ENCODE measurements at places on chromosomes 4 and X.

- no peak for DNase-seq
Observed at GRCh38 chr4:53576676-53577372, 14.5 kb downstream of the LNX1 start.

- no peak for DNase-seq
Observed at GRCh38 chr4:87698394-87698793, 48.3 kb downstream of the DMP1 start.

- no peak for DNase-seq
Observed at GRCh38 chr4:93183576-93183975, 645.0 kb upstream of the ATOH1 start.

DNA sequence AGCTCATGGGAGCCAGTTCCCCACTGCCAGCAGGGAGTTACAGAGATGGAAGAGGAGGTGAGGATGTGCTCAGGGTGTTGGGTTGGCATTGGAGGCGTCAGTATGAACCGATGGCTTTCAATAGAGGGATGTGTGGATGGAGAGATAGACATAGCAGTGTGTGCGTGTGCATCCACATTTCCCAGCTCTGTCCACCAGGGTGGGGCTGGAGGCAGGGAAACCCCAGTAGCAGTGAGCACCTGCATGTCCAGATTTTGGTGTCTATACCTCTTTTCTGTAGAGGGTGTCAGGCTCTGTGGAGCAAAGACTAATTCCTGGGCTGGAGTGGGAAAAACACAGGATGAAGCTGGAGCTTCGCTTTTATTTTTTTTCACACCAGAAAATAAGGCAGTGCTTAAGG is 37.2 kb upstream of the HGFAC start:
- DNase-seq: no peak

GRCh38 chr4:95504501-95504900 is 44.3 kb downstream of the UNC5C start:
- no peak for DNase-seq

GRCh38 chr4:184680698-184681097 is 31.2 kb downstream of the PRIMPOL start:
- DNase-seq: no peak

DNA sequence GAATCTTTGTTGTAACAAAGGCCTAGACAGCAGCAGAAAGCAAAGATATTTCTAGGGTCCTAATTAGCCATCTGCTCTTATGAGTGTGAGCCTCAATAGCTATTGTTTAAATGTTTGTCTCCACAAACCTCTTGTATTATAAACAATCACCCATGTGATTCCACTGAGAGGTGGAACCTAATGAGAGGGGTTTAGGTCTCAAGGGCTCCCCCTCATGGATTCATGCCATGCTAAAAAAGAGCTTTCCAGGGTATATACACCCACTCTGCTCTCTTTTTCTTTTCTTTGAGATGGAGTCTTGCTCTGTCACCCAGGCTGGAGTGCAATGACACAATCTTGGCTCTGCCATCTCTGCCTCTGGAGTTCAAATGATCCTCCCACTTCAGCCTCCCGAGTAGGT is 42.1 kb downstream of the TRIM61 start:
- no peak for DNase-seq

DNA sequence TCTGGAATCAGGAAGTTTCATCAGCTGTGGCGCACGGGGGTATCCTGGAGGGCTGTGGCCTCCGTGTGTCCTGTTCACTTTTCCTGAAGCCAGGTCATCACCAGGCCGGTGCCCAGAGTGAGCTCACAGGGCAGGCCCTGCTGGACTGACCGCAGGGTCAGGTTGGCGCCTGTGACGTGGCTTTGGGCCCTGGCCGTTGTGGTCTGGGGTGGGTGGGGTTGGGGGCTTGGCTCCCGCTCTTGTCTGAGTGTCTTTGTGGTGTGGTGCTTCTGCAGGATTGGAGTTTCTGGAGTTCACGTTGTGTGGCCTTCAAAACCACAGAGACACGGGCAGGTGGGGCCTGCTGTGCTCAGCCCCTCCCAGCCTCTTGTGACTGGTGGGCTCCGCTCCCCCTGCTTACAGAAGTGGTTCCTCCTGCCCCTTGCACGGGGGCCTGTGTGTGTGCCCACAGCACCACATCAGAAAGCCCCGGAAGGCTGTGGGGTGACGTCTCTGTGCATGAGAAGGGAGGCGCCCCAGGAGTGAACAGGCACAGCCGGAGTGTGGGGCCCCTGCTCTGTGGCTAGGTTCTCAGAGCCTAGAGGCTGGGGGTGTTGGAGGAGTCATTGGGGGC is 9.5 kb downstream of the RGS12 start:
- peak; percentile 65 for DNase-seq

- DNase-seq: no peak
Observed at GRCh38 chr4:169567916-169568315, 44.5 kb downstream of the NEK1 start.

- no peak for DNase-seq
Observed at GRCh38 chr4:163663454-163664225, 169.2 kb downstream of the TMA16 start.

GRCh38 chrX:96838537-96838936 is 45.2 kb upstream of the RPA4 start:
- no peak for DNase-seq

DNA sequence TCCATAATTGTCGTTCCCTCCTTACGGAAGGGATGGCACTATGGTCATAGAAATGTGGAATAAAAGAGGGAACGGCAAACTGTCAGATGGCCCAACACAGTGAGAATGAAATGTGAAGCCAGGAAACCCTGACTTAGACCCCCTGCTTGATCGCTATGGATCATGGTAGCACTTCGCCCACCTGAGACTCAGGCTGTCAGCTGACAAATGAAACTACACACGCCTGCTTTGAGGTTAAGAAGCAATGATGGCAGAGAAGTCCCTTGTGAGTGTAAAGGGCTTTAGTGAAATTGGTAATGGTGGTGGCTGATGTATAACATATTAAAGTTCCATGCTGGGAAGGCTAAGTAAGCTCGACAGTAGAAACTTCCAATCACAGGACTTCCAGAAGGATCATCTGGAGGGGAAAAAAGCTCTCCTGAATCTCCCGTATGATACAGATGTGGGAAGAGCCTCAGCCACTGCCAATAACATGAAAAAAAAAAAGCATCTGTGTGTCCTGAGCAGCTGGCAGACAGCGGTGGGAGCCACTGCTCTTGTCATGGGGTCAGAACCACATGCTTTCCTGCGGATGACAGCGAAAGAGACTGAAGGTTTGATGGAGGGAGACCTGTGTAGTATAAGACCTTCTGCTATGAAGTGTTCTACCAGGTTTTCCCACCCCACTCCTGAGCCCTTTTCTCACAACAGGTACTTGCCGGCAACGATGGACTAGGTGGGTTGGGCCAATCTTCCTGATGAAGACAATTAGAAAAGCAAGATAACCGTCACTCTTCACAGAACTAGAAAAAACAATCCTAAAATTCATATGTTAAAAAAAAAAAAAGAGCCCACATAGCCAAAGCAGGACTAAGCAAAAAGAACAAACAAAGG is 107.6 kb downstream of the AFAP1 start:
- no peak for DNase-seq

DNA sequence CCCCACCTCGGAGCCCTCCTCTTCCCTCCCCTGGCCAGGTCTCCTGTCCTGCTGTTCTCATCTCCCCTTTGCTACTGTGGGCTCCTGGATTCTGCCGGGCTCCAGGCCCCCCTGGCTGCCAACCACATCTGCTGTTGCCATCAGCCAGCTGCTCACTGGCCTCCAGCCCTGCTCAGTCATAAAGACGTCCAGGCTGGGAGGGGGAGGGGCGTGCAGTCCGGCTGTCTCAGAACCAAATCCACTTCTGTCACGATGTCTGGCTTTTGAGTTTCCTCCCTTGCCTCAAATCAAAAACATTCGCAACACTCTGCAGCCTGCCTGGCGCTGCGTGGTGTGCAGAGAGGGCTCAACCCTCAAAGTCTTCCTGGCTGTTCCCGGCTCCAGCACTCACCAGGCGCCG is 7.1 kb downstream of the RASL11B start:
- DNase-seq: no peak
